ENCODE measurements at places on chromosomes 2 and 18.

- peak; percentile 96 for DNase-seq
Observed at GRCh38 chr2:120589771-120590608, 145.7 kb upstream of the GLI2 start.

GRCh38 chr18:42838546-42839145, 276.8 kb downstream of the RIT2 start:
- no peak for DNase-seq

DNA sequence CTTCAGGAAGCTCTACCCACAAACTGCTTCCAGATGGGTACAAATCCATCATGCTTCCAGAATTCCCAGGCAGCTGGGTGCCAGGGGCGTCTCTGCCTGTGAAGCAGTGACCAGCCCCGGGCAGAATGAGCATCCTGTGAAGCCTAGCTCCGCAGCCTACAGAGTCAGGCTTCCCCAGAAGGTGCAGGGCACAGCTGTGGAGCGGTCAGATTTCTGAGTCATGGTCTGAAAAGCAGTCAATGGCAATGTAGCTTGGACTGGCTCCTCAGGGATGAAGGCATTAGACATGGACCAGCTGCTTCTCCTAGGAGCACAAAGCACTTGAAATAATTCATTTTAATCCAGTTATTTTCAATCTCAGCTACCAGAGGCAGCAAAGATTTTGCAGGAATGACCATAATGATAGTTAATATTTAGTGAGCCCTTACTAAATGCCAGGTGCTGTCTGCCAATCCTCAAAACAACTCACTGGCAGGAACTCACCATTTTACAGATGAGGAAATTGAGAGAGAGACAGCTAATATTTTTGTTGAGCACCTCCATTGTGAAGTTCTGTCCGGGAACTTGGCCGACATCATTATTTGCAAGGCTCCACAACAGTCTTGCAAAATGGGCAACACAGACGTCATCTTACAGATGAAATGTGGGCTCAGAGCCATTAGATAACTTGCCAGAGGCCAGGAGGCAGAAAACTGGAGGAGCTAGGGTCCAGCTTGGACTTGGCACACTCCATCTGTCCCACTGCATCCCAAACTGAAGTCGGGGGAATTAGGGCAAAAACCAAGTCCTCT, 31.7 kb downstream of the ACMSD start:
- peak; percentile 62 for DNase-seq

- DNase-seq, result no peak
Observed at GRCh38 chr2:1804865-1805264, 60.5 kb upstream of the PXDN start.

GRCh38 chr2:36701391-36701795, 4.9 kb downstream of the VIT start:
- DNase-seq, result no peak

DNA sequence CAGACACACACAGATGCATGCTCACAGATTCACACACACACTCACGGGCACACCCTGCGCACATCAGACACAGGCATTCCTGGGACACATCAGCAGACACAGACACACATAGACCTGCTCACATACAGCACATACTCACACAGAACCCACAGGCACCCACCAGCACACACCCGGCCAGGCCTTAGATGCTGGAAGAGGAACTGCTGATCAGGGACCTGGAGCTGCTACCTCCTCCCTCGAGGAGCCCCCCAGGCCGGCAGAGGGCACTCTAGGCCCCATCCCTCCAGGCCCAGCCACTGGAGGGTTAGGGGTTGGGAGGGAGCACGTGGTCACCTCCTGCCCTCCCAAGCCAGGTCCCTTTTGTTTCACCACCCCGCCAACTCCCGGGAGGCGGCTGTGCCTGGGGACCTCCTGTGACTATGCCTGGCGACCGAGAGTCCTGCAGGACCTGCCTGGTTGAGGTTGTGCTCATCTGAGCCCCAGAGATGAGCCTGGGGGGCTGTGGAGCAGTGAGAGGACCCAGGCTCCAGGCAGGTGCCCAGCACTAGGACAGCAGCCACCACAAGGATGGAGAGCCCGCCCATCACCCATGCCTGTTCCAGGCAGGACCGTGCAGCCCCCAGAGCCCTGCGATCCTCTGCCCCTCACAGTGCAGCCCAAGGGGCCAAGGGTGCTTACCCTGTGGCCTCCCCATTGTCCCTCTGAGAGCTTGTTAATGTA, 21.0 kb upstream of the PTMA start:
- DNase-seq, result peak; percentile 30

GRCh38 chr2:202938960-202939359, 26.9 kb downstream of the CARF start:
- no peak for DNase-seq

GRCh38 chr2:147181351-147182029, 663.3 kb upstream of the ACVR2A start:
- DNase-seq, result no peak

- no peak for DNase-seq
Observed at GRCh38 chr2:128293426-128293755, 25.3 kb downstream of the HS6ST1 start.

GRCh38 chr18:52340406-52341102, 557 bp downstream of the DCC start:
- no peak for DNase-seq

Data from cardiac fibroblast (primary cell).